CD4-positive, alpha-beta T cell treated with Interleukin-6 at 100 ng/mL for 8 hours (primary cell): ENCODE measurements at places on chromosomes 2 and 18.

GRCh38 chr2:86398500-86399474 lies 42.4 kb upstream of the KDM3A start:
- no peak for DNase-seq

GRCh38 chr2:25366629-25367028 lies 24.9 kb upstream of the DNMT3A start:
- DNase-seq = no peak

- DNase-seq = no peak
Observed at GRCh38 chr2:232963913-232964312, 49.1 kb downstream of the NGEF start.

DNA sequence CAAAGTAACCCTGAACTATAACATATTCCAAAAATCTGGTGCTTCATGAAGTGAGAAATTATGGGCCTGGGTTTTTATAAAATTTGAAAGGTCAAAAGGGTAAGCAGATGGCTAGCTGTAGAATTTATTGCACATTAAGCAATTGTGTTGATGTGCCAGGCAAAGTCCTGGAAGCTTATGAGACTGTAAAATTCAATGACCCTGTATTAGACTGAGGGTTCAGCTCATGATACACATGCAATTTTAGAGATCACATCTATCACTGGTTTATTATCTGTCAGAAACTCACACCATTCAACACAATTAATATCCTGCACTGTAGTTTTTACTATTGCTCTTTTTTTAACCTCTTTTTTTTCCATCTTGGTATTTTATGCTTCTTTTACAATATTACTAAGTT lies 1162.6 kb upstream of the SLC39A10 start:
- DNase-seq = no peak

DNA sequence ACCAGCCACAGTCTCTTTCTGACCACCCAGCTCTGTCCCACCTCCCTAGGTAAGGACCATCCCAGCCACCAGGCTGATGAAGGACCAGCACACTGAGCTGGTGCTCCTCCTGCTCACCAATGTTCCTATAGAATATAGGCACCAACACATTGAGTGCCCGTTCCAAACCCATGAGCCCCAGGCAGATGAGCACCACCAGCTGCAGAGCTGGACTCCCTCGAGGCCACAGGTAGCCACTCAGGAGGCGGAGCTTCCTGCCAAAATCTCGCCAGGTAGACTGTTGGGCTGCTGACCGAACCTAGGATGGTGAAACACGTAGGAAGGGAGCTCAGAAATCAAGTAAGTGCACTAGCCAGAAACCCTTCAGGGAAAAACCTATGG lies 2.2 kb downstream of the ABCB6 start:
- no peak for DNase-seq

GRCh38 chr2:37984589-37984988 lies 59.5 kb downstream of the RMDN2 start:
- DNase-seq = no peak

GRCh38 chr2:106547164-106547903 lies 60.2 kb downstream of the CD8B2 start:
- no peak for DNase-seq

DNA sequence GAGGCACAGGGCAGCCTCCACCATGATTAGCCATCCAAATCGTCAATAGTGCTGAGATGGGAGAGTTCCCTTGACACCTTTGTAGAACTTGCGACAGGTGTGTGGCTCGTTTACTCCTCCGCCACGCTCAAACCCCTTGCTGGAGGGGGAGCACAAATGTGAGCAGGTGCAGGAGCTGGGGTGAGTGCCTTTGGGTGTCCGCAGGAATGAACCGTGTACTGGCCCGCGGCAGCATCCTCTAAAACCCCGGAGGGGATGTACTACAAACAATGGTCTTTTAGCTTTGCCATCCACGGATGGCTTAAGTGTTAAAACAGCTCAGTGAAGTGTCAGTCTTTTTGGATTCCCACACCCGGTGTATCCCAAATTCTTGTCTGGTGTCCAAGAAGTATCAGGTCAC lies 21.4 kb upstream of the TDRD15 start:
- no peak for DNase-seq

GRCh38 chr18:3914109-3914508 lies 464.1 kb downstream of the TGIF1 start:
- DNase-seq = no peak

- DNase-seq = no peak
Observed at GRCh38 chr18:74419761-74420160, 37.3 kb downstream of the DIPK1C start.

GRCh38 chr18:46246101-46246500 lies 141.9 kb downstream of the HAUS1 start:
- DNase-seq = no peak

- DNase-seq = no peak
Observed at GRCh38 chr18:47788621-47789020, 141.8 kb downstream of the SMAD2 start.

GRCh38 chr2:172578054-172578453 lies 22.2 kb downstream of the PDK1 start:
- no peak for DNase-seq

GRCh38 chr2:31332521-31332920 lies 82.0 kb downstream of the XDH start:
- DNase-seq = no peak

DNA sequence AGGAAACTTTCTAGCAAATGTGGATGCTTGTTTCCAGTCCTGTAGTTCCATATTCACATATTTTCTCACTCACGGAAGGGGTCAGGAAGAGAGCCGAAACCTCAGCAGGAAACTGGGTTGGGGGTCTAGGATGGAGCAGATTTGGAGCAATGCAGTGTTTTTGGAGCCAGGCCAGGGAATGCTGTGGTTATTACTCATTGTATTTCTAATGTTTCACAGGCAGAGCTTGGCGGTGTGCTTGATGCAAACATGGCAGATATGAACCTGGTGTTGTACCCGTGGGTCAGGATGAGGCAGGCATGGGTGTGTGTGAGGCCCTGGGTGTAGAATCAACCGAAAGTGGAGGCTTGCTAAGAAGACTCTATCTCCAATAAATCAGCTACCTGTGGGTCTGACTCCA lies 34.6 kb upstream of the ACKR3 start:
- DNase-seq = no peak

DNA sequence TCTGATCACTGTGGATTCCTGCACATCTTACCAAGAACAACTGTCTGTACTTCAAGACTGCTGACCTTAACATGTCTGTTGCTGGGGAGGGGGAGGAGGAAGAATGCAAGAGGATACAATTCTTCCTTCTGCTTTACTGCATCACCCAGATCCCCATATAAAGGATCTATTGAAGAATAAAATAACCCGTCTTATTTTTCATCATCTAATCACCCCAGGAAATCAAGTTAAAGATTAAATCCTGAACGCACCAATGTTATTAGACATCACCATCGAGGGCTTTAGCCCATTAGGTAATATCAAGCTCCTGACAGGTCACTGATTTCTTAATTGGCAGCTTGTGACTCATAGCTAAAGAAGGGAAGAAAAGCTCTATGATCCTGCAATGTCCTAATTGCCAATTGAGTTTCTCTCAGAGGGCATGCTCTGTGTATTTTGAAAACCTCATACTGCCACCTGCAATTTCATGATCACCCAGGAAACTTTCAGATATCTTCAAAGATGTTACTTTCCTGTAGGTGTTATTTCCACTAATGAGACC lies 75.4 kb upstream of the KCNE4 start:
- no peak for DNase-seq

DNA sequence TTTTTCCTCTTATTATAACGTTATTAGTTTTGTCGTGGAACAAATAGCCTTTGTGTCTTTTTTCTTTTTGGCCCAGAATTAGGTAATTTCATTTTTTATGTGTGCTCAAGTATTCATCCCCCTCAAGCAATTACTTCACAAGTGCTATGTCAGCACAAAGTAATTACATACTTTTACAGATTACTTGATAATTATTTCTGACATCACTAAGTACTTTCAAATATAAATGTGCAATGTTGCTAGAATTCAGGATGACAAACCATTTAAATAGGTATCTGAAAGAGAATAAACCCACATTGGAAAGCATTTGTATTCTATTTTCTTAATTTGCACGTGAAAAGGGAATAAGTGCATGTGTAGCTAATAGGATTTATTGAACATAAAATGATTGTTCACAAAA lies 238.2 kb downstream of the CDH7 start:
- DNase-seq = no peak

DNA sequence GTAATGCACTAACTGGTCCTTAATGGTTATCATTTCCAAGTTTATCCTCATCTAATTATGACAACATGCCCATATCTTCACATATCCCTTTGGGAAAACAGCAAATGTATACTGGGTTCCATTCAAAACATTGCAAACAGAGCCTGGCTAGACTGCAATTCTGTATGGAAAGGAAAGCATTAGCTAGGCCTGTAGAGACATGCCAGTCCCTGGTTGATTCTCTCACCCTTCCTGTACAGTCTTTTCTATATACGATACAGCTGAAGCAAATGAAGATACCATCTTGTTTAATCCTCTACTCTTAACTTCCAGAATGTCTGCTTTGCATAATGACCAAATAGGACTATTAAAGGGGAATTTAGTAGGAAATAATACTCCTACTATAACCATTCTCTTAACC lies 294.4 kb upstream of the MC4R start:
- DNase-seq = no peak

DNA sequence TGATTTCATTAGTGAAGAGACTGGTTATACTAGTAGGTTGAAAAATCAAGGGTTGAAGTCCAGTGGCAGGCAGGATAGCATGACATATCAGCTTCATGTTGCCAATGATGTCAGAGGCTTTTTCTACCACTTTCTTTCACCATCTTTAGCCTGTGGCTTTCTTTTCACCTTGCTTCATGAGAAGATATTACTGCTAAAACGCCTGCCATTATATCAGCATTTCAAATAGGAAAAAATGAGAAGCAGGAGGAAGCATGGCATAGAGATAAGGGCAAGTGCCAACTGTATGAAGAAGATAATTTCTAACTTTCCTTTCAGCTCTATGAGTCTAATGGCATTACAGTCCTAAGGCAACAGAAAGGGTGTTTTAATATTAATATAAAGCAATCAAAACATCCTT lies 270.2 kb upstream of the SYT4 start:
- DNase-seq = no peak

- no peak for DNase-seq
Observed at GRCh38 chr18:31255953-31256352, 62.0 kb upstream of the DSG1 start.

- no peak for DNase-seq
Observed at GRCh38 chr2:101329026-101329425, 20.5 kb upstream of the RNF149 start.

- no peak for DNase-seq
Observed at GRCh38 chr18:22778996-22779395, 154.1 kb upstream of the RBBP8 start.

DNA sequence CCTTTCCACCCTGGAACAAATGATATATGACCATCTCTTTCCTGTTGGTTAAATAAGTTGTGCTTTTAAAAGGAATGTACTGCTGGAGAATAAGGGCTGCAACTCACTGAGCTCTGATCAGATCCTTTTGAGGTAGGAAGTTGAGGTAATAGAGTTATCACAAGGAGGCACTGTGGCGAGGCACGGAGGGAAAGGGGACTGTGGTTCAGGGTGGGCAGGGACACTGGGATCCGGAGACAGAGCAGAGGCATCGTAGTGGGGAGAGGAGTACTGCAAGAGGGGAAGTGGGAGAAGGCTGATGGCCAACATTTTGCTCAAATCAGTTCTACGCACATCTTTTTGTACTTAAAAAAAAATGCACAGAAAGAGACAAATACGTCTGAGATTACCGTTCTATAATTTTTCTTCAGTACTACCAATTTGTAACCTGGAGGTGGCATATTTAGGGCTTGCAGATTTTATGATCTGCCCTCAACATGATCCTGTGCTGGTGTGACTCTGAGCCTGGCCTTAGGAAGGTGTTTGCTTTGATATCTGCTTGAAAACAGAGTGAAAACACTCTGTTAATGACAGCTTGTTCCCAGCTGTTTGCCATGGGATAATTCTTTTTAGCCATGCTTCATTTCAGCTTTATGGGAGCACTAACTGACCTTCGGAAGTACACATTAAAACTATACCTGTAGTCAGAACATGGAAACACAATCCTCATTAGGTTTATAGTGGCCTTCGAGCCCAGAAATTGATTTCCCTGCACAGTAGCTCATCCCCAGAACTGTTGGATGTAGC lies 168.1 kb downstream of the KCNE4 start:
- no peak for DNase-seq

- DNase-seq = no peak
Observed at GRCh38 chr2:36530178-36530982, 67.6 kb downstream of the FEZ2 start.

DNA sequence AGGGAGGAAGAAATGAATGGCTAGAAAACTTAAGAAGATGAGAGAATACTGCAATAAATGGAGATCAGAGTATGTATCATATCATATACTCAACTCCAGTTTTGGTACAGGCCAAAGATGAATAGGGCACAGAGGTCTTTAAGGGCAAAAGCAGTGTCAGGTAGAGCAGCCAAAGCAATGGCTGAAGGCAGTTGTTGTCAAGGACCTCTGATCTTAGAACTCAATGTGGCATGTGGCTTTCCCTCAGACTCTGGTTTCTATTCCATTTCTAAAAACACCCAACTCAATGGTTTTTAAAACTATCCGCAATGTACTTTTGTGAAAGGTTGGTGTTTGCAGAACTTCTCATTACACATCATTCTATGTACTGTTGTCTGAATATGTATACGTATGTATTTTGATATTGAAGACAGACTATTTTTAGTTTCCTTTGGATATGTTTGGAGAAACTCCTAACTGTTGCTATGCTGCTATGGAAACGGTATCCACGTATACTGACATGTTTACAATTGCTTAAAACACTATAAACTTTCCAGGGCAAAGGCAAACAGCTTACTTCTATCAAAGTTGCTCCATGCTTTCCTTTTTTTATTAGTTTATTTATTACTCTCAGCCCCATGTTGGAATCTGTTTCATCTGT lies 58.1 kb upstream of the PELI1 start:
- DNase-seq = no peak

- DNase-seq = no peak
Observed at GRCh38 chr18:56716692-56717146, 65.6 kb downstream of the WDR7 start.

DNA sequence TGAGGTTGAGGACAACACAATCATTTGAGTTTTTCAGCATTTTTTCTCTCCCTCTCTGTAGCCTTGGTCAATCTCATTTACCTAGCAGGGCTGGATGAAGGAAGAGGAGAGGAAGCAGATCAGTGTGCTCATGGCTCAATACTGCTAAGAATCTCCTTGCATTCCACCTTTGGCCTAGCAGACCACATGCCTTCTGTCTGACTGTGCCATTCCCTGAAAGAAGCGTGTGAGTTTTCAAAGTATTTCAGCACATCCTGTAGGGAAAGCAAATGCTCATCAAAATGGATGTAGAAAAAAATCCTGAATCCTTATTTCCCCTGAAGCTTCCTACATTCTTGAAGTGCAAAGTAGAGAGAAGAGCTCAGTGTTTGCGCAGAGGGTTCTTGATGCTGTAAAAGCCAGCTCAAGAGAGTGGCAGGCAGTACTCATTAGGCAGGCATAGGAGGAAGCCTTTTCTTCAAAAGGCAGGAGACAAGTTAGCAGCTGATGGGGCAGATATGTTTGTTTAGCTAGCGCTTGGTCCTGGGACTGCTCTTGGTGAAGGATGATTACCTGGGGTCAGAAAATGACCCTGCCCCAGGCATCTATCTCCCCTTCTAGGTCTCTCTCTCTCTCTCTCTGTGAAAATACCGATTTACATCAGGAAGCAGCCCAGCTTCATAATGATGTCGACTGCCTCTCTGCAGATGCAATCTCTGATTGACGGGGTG lies 14.4 kb upstream of the PIK3C3 start:
- DNase-seq = no peak
